ENCODE measurements at places on chromosomes 12 and 14.

- DNase-seq = no peak
Observed at GRCh38 chr12:132789099-132789471, 27.5 kb upstream of the ANKLE2 start.

GRCh38 chr14:99679996-99680395, 4.1 kb upstream of the CYP46A1 start:
- no peak for DNase-seq

GRCh38 chr12:67069451-67070306, 199.5 kb upstream of the CAND1 start:
- DNase-seq = no peak

DNA sequence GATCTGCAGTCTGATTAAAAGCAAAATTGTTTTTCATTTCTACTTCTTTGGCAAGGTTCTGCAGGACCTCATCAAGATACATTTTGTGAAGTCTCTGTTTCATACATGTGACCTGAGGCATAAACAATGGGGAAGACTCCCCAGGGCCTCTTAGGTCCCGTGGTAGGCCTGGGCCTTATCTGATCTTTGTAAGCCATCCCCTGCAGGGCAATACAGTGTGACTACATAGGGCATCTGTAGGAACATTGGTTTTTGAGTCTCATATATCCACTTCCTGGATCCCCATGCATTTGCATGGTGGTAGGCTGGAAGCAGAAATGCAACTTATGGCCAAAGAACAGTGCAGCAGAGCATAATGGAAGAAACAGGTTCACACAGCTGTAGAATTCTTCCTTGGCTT, 6.0 kb downstream of the FAR2 start:
- peak; percentile 49 for DNase-seq

GRCh38 chr12:120858306-120859088, 45.7 kb downstream of the SPPL3 start:
- DNase-seq = no peak

DNA sequence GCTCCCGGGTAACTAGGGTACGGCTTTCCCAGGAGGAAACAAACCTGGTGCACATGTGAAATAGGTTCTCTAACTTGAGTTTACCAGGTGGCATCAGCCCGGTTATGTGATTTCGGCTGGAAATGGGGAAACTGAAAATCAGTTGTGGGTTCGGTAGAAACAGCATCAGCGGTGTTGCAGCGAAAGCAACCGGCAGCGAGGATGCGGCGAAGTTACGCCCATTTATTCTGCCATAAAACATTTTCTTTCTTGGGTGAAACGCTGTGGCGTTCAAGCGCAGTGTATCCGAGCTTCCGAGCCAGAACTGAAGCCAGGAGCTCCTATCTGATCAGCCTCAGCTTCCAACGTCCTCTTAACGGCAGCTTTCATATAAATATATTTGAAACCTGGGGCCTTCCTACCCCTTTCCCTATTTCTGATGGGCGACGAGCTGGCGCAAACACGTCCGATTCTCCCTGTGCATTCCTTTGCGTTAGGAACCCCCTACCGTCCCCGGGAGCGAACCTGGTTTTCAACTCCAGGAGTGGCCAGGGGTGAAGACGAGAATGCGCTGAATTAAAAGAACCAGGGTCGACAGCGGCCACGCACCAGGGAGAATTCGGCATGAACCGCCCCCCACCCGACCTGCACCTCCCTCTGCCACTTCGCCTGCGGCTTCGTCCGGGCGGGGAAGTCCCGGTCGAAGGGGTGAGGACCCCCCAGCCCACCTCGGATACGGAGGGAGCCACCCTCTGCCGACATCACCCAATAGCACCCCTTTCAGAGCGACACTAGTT, 1.6 kb downstream of the DPF3 start:
- no peak for DNase-seq

GRCh38 chr12:131984334-131984733, 34.6 kb downstream of the EP400 start:
- DNase-seq = no peak

DNA sequence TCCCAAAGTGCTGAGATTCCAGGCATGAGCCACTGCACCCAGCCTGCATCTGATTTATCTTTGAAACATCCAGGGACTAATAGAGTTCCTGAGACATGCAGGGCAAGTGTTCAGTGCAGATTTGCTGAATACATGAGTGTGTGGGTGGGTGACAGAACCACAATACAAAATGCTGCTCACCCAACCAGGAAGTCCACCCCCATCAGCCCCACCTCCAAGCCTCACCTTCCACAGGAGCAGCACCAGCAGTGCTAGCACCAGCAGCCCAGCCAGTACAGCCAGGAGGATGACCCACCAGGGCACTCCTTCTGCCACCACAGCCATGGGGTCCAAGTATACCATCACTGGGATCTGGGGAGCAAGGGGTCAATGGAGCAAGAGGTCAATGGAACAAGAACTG, 20.0 kb downstream of the ITGA7 start:
- DNase-seq = no peak

DNA sequence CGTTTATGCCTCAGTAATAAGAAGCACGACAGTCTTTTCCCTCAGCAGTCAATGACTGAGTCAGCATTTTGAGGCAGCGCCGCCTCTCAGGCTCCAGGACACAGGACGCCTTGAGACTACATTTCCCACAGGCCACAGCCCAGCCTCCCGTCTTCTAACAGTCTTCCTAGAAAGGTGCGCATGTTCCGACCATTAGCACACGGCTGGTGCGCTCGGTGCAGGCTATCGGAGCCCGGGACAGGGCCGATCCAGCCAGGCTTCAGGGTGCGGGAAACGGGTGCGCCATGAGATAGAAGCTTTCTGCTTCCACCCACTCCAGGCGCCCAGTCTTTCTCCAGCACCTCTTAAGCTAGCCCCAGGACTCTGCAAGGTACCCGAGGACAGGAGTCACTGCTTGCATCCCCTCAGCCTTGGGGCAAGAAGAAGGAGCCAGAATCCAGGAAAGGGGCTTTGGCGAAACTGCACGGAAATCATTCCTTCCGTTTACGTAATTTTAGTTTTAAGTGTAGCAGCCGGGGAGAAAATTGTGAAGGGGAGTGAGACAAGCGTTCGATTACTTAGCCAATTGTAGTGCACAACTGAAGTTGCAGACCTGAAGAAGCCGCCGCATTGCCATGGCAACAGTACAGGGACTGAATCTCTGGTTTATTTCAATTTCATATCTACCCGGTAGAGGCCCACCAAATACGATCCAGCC, 54.0 kb downstream of the ZNF641 start:
- no peak for DNase-seq

Data from SK-MEL-5 (cell line).